ENCODE measurements at places on chromosomes 5 and 9.

GRCh38 chr9:95816716-95817115, 58.8 kb upstream of the ERCC6L2 start:
- DNase-seq: no peak

DNA sequence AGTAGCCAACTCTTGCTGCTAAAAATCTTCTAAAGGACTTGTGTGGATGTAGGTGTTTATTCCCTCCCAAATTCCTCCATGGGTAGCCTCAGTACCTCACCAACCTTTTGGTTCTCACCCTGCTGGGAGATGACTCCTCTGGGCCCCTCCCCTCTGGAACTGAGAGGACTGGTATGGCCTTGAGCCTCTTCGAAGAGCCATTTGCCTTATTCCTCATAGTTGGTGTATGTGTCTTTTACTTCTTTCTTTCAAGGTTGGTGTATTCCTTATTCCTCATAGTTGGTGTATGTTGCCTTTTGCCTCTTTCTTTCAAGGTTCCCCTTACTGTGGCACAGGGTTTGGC, 48.3 kb downstream of the GNAQ start:
- no peak for DNase-seq

DNA sequence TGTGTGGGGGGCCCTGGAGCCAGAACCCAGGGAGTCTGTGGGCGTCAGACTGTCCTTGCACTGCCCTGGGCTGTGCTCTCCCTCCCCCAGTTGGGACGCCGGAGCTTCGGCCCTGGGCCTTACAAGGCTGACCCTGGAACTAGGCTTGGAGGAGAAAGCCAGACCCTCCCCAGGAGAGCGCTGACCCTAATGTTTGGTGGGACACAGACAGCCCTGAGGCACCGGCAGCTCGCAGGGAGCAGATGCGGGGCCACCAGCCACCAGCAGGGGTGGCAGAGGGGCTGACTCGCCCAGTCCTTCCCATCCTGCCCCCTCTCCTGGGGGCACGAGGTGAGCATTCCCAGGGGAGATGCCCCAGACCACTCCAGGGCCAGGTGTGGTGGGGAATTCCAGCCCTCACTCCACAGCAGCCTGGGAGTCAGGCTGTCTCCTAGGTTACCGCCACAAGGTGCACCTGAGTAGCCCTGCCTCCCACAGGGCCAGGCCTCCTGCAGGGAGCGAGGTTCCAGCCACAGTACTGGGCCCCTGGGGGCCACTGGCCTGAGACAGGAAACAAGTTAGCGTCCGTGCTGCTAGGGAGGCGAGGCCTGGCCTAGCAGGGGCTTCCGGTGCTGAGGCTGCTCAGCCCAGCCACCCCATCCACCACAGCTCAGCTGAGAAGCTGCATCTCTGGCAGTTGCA, 134.6 kb downstream of the OLFM1 start:
- DNase-seq: no peak

DNA sequence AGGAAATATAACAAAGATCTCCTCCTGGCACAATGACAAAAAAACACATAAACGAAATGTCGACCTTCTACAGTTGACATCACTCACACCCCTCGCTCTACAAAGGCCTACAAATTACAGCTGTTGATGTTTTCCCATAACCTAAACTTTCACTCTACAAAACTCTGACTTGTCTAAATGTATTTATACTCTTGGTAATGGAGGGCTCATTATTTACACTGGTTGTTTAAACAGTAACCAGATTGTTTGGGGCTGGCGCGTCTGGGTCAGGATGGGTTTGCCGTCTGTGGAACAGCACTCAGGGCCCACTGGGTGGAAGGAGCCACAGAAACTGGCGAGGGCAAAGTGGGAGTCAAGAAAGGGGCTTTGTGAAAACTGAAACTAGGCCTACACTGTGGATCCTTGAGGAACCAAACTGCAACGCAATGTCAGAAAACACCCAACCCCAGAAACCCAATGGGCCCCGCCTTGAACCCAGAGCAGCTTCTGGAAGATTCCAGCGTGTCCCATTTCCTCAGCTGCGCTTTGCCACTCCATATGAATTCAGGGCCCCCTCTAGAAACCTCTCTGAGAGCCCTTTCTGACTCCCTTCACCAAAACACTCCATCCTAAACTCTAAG, 136.7 kb downstream of the ROR2 start:
- no peak for DNase-seq

GRCh38 chr5:15948190-15948589, 231.4 kb downstream of the MARCHF11 start:
- DNase-seq: no peak

DNA sequence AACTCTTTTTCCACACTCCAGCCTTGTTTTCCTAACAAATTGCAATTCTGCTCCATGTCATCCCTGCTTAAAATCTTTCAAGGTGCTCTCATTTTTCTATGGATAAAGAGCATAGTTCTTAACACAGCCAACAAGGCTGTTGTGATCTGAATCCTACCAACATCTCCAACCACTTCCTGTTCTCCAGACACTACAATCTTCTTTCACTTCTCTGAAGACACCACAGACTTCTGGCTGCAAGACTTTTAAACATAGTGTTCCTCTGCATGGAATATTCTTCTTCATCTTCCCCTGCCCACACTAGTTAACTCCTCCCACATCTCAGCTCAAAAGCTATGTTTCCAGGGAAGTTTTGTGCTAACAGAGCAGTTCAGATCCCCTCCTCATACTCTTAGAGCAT, 404.8 kb downstream of the MAN2A1 start:
- DNase-seq: no peak
